ENCODE measurements at places on chromosomes 1 and 21.

GRCh38 chr1:7674972-7675371 lies 96.1 kb upstream of the VAMP3 start:
- DNase-seq, result no peak

DNA sequence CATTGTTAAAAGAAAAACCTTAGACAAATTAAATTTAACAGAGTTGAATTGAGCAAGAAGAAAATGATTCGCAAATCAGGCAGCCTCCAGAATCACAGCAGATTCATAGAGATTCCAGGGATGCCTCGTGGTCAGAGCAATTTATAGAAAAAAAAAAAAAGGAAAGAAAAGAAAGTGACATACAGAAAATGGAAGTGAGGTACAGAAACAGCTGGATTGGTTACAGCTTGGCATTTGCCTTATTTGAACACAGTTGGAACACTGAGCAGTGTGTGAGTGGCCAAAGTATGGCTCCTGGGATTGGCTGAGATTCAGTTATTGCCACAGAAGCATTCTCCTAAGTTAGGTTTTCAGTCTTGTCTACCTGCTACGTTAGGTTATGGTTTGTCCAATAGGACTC lies 9.1 kb upstream of the C21orf91 start:
- DNase-seq, result peak; percentile 47

- no peak for DNase-seq
Observed at GRCh38 chr1:21823980-21824702, 12.1 kb downstream of the LDLRAD2 start.

GRCh38 chr1:226436472-226436854 lies 28.6 kb upstream of the PARP1 start:
- DNase-seq, result no peak

DNA sequence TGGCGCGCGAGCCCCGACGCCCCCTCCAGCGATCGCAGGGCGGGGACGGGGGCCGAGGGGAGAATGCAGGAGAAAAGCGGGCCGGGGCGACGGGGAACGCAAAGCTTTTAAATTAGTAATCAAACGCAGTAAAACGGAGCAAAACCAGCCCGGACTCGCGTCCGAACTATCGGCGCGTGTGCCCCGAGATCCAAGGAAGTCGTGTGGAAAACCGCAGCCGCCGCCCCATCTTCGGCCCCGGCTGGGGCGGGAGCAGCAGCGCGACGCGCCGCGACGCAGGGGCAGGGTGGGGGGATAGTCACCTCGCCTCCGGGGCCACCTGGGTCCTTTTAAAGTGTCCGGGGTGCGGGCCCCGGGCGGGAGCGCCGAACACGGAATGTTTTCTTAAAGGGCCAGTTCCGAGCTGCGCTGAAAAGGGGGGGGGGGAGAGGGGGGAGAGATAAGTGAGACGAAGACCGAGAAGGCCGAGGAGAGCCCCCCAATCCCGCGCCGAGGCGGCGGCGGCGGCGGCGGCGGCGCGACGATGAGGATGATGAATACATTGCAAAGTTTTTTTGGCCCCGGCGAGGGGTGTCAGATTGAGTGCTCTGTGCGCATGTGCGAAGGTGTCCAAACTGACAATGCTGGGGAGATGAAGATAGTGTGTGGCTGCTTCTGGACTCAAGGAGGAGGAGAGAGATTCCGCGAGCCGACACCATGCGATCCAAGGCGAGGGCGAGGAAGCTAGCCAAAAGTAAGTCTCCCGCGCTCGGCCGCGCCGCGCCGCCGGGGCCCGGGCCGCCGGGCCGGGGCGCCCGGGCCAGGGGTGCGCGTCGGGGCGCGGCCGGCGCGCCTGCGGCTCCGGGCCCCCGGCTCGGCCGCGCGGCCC lies at the start of gene PRDM16:
Gene PRDM16, plus strand, starts transcription at position 640 of the 868 bp plus-strand sequence. Its CDS starts 57 bp downstream, at position 697.
- DNase-seq, result peak; percentile 58

DNA sequence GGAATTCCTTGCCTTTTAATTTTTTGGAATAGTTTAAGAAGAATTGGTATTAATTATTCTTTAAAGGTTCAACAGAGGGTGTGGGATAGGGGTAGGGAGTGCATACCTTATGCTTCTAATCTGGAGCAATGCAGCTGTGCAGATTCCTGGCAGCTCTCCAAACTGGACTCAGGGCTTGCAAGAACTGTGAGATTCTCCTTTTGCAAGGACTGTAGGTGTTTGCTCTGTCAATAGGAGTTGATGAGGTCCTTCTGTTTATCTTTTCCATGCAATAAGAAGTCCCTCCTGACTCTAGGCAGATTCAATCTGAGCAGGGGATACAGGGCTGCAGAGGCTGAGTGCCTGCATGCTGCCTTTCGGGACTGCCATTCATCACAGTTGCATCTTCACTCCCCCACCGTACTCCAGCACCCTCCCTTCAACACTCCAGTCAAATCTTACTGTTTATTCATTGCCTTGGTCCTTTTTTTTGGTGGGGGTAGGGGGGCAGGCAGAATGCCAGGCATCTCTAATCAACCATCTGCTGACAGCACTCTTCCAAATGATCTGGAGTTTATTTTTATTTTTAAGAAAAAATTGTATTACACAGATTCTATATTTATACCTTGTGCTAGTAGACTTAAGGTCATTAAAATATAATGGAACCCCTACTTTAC lies 122.3 kb downstream of the DISC1 start:
- DNase-seq, result no peak

GRCh38 chr1:77538956-77539518 lies 143.4 kb downstream of the ZZZ3 start:
- peak; percentile 54 for DNase-seq

GRCh38 chr1:189438808-189439207 lies 1038.9 kb downstream of the BRINP3 start:
- DNase-seq, result no peak

DNA sequence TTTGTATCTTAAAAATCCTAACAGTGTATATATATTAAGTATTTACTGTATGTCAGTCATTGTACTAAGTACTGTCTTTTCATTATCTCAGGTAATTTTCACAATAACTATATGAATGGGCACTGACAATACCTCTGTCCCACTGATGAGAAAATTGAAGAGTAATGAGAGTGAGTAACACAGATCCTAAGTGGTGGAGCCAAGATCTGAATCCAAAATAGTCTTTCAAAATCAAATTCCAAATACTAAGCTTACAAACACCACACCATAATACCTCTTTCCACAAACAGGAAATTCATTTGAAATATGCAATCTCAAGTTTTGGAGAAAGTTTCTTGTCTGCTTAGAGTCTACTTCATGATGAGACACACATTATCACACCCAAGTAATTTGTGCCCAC lies 105.9 kb upstream of the EDEM3 start:
- no peak for DNase-seq

DNA sequence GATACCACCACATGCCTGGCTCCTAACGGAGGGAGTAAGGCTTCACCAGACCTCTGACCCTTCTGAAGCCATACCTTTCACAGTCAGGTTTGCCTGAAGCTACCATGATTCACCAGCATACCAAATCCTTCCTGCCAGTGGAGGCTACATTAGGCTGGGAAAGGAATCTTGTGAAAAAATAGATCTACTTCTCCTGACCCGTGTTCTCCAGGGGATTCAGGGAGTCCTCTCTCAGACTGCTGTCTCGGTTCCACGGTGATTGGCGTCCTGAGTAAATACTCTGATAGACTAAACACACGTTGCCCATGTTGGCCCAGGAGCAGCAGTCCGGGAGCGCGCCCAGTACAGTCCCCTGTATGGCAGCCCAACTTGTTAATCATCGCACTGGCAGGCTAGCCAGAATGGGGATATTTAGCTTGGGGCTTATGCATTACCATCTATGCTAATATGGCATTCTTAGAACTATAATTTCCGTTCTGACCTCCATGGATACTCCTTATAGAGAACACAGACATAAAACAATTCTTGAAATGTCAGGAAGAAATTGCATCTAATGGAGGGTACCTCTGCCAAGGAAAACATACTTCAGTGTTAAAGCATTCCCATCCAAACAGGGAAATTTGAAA lies 173.2 kb downstream of the ROR1 start:
- DNase-seq, result no peak

DNA sequence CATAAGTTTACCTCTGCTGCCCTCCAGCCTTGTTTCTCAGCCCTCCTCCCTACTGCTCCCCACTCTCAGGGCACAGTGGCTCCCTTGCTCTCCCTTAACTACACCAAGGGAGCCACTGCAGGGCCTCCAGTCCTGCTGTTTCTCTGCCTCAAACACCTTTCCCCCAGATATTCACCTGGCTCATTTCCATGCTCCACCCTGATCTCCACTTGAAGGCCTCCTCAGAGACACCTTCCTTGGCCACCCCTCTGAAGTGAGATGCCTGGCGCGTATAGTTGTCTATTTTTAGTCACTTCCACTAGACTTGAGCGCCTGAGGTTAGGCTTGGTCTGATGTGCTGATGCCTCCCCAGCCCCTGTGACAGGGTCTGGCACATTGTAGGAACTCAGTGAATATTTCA lies 34.9 kb downstream of the SEC16B start:
- no peak for DNase-seq

- no peak for DNase-seq
Observed at GRCh38 chr21:26782747-26783146, 62.5 kb downstream of the ADAMTS1 start.

GRCh38 chr1:12194666-12195216 lies 27.9 kb downstream of the TNFRSF1B start:
- no peak for DNase-seq

DNA sequence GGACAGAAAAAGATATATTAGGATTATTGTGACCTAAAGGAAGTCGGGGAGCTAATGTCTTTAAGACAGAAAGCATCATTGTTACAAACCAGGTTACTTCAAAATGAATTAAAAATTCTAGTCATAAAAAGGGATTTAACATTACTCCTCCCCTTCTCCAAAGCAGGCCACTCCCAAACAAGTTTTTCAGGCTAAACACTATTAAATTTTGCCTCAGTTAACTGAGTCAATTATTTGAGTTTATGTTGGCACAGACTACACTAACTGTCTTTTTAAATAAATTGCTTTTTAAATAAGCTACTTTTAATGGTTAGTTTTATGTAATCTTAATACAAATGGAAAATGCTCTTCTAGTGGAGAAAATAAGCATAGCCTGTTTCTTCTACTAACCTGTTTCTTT lies 395.0 kb upstream of the DUSP10 start:
- no peak for DNase-seq

DNA sequence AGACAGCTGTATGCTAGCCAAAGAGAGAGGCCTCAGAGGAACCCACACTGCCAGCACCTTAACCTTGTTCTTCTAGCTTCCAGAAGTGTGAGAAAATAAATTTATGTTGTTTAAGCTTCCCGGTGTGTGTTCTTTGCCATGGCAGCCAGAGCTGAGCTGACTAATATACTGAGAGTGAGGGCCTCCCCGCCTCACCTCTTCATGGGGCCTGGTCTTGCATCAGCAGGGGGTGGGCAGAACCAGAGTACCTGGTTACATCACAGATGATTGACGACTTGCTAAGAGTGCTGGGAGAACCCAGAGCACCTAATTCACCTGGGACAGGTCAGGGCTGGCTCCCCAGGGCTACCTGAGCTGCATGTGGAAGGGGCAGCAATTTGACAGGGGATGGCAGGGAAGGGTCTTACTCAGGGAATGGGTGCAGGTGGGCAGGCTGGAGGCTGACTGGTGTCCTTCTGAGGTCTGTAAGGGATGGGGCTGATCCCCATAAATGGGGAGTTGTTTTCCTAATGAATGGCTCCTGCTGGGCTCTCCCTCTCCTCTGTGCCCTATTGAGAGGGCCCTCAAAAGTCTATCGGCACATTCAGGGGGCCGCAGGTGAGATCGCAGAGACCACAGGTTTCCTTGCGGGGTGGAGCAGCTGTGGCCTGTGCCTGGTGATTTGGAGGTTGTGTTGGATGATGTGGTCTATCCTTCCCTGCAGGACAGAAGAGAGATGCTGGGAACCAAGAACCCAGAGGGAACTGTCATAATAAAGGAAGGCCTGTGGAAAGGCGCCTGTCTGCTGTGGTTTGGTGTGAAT lies 60.6 kb upstream of the ETV3 start:
- DNase-seq, result no peak

DNA sequence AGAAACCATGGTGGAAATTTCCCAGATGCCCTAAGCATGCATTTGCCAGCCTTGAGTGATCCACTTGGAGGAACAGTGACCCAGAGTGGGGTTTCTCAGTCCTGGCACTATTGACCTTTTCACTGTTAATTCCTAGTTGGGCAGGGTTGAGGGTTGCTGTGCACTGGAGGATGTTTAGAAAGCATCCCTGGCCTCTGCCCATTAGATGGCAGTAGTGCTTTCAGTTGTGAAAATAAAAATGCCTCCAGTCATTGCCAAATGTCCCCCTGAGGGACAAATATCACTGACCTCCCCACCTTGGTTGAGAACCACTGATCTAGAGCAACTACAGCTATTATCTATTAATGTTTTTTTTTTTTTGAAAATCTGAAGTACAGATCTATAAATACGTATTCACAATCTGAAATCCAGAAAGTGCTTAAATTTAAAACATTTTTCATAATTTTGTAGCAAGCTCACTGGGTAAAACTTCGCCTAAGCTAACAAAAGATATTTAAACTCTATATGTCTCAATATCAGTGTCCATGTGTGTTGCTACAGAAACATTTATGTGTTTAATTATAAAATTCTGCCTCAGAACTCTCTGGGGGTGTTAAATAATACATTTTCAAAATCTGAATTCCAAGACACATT lies 27.3 kb downstream of the F3 start:
- DNase-seq, result peak; percentile 23

DNA sequence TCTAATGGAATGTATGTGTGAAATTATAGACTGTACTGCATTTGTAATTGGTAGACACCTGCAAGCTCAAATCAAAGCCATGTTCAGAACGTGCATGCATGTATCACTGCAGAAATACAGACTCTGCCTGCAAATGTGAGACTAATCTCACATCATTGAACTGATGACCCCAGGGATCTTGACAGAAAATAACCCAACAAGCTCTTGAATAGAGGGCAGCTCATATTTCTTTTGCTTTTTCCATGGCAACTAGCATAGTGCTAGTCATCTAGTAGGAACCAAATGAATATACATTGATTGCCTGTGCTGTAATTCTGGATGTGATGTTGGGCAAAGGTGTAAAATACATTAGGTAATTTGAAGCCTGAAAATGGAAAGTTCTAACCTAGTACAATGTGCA lies 62.4 kb downstream of the PTPRC start:
- no peak for DNase-seq

- DNase-seq, result no peak
Observed at GRCh38 chr1:34763142-34763781, 3.7 kb downstream of the GJB4 start.

GRCh38 chr1:67371681-67372080 lies 58.5 kb downstream of the SERBP1 start:
- peak; percentile 42 for DNase-seq

- DNase-seq, result no peak
Observed at GRCh38 chr1:228373004-228373680, 33.5 kb downstream of the TRIM11 start.

- no peak for DNase-seq
Observed at GRCh38 chr1:202934755-202935154, 7.7 kb upstream of the KLHL12 start.
